NCI-H460 (cell line): ENCODE measurements at places on chromosomes 6 and 20. TPM values are rescaled to one million over a fixed set of nuclear protein-coding genes. Genes with fewer than 3 reads are reported as not detected.
A peak's percentile ranks its signal among the peaks of the same experiment; 100 is the strongest.

- no peak for DNase-seq
Measured at GRCh38 chr20:6388671-6389197, 265.9 kb upstream of the FERMT1 start.

- DNase-seq, result no peak
Measured at GRCh38 chr20:50271176-50271575, 80.5 kb downstream of the CEBPB start.

GRCh38 chr20:52049001-52049731, 142.4 kb downstream of the ZFP64 start:
- no peak for DNase-seq

DNA sequence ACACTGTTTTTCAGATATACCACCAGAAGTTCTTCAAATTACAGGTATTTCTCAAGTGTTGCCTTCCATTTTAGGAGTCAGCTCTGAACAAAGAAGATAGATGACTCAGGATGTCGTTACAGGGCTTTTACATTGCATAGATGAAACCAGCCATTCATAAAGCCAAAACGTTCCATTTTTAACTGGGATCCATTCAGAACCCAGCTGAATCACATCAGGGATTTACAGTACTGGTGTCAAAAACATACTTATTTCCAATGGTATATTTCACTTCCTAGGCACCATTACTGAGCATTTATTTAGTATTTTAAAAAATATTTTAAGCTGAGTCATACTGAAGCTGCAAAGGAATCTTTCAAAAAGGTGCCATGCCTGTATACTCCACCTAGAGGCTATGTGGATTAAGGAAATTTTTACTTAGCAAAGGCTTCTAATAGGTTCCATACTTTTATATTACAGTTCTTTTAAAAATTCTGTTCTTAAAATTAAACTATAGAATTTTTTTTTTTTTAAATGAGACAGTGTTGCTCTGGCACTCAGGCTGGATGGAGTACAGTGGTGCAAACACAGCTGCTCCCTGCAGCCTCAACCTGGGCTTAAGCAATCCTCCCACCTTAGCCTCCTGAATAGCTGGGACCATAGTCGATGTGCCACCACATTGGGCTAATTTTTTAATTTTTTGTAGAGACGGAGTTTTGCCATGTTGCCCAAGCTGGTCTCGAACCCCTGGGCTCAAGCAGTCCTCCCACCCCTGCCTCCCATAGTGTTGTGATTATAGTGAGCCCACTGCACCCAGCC, 2.6 kb downstream of the ASF1A start:
- peak; percentile 59 for DNase-seq

DNA sequence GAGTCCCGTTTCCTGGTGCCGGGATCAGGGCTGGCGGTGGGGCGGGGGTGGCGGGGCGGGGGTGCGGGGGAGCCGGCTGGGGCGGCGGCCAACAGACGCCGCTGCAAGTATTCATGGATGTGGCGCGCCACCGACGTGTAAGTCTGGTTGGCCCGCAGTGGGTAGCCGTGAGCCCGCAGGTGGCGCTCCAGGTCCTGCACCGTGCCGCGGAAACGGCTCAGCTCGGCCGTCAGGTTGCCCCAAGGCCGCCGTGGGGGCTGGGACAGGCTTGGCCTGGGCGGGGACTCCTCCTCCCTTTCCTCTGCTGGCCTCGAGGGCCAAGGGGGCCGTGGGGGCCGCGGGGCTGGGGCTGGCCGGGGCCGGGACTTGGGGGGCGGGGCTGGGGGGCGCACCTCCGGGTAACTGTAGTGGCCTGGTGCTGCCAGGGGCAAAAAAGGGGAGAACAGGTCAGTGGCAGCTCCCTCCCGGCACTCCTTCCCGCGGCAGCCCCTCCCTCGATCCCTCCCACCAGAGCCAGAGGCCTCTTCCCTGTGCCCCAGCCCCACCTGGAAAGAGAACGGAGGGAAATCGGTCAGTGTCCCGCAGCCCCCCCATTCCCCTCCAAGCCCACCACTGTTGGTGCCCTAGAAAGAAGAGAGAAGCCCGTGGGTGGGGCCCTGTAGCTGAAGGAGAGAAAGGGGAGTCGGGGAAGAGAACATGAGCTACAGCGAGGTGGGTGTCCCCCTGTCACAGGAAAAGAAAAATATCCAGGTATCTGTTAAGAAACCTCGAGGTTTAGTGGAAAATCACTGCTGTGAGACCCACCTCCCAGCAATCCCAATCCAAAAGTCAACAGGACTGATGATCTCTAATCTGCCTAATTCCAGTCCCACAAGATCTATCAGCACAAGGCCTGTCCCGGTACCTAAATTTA, 21.3 kb downstream of the TNXB start:
- DNase-seq, result peak; percentile 68

GRCh38 chr6:28002161-28002560, 45.1 kb downstream of the OR2B6 start:
- DNase-seq, result no peak

- DNase-seq, result no peak
Measured at GRCh38 chr6:81067057-81067456, 685.4 kb downstream of the TENT5A start.

- DNase-seq, result no peak
Measured at GRCh38 chr20:575230-575629, 31.6 kb upstream of the CSNK2A1 start.

DNA sequence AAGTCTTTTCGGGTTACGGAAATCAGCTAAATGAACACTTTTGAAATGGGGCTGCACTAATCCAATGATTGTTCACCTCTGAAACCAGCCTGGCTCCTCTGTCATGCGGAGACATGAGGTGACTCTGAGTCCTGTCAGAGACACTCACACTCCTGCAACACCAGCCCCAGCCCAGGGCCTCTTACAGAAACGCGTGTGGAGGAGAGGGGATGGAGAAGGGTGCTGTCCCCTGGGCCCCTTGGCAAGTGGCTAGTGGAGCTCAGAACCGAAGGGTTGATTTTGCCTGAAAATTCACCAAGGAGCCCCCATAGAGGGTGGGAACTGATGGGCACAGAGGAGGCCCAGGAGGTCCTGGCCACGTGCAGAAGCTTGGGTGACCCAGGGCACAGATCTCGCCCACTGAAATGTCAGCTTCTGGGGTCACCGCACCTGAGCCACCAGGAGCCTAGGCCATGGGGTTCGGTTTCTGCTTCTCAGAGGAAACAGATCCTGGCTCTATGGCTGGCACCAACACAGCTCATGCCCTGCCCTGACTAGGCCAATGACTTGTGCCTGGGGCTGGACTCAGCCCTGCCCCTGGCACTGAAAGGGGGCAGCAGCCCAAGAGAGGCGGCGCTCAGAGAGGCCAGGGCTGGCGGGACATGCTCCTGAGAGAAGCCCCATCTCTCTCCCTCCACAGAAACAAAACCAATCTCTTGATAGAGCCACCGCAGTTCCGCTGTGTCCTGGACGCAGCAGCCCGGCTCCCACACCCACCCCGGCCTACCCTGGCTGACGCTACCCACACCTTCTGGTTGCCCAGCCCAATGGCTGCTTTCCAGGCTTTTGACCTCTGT, 144.7 kb downstream of the ERMARD start:
- no peak for DNase-seq

DNA sequence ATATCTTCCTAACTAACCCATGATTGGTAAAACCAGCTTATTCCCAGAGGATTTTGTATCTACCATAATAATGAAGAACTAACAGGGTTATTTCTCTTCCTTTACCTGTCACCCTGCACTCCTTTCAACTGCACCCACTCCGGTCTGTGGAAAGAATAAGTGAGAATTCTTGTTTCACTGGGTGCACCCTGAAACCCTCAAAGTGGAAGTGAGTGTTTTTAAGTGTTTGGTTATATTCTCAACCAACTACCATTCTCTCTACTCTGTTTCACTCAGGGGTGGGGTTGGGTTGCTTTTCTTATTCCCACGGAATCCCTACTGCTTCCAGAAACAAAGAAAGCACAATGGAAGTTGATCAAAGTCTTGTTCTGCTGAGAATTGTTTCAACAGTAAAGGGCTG, 42.6 kb upstream of the KHDRBS2 start:
- no peak for DNase-seq

DNA sequence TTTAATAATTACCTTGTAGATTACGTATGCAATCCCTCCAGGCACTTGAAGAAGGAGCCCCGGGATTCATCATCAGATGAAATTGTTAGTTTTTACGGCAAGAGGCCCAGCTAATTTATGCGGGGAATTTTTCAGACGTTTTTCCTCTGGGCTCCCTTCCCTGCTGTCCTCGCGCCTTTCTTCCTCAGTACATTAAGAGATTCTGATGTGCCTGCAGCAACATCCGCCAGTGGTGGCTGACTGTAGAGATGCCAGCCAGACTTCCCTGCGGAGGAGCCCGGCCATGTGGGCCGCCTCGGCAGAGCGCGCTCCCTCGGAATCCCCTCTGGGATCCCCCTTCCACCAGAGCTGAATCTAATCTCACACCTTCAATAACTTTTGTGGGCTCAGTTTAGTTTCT, 46.4 kb upstream of the POU3F2 start:
- no peak for DNase-seq

- DNase-seq, result no peak
Measured at GRCh38 chr6:127177030-127177922, 58.8 kb downstream of the RSPO3 start.

GRCh38 chr6:35728683-35729678, 7.9 kb upstream of the ARMC12 start:
- no peak for DNase-seq

- DNase-seq, result no peak
Measured at GRCh38 chr6:35436071-35436857, 15.9 kb upstream of the FANCE start.

GRCh38 chr6:110526726-110527125, 50.3 kb upstream of the SLC22A16 start:
- no peak for DNase-seq

GRCh38 chr6:70764706-70765105, 97.0 kb downstream of the SMAP1 start:
- DNase-seq, result no peak

- no peak for DNase-seq
Measured at GRCh38 chr6:32393665-32394420, 13.1 kb downstream of the BTNL2 start.

DNA sequence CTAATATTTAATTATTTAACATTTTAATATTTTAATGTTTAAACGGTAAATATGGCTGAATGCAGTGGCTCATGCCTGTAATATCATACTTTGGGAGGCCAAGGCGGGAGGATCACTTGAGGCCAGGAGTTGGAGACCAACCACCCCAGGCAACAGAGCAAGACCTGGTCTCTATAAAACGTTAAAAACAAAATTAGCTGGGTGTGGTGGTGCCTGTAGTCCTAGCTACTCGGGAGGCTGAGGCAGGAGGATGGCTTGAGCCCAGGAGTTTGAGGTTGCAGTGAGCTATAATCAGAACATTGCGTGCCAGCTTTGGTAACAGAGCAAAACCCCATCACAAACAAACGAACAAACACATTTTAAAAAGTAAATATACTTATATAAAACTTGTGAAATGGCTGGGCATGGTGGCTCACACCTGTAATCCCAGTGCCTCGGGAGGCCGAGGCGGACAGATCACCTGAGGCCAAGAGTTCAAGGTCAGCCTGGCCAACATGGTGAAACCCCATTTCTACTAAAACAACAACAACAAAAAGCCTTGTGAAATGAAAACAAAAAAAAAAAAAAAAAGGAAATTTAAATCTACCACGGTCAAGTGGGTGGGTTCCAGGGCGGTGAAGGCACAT, 8.2 kb downstream of the SRXN1 start:
- no peak for DNase-seq

DNA sequence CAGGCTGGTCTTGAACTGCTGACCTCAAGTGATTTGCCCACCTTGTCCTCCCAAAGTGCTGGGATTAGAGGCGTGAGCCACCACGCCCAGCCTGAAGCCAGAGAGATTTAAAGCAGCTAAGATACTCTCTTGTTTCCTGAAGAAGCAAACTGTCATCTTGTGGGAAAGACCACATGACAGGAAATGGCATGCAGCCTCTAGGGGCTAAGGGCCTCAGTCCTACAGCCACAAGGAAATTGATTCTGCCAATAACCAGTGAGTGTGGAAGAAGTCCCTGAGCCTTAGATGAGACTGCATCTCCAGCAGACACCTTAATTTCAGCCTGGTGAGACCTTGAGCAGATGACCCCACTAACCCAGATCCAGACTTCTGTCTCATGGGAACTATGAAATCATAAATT, 40.9 kb downstream of the KIZ start:
- DNase-seq, result no peak

DNA sequence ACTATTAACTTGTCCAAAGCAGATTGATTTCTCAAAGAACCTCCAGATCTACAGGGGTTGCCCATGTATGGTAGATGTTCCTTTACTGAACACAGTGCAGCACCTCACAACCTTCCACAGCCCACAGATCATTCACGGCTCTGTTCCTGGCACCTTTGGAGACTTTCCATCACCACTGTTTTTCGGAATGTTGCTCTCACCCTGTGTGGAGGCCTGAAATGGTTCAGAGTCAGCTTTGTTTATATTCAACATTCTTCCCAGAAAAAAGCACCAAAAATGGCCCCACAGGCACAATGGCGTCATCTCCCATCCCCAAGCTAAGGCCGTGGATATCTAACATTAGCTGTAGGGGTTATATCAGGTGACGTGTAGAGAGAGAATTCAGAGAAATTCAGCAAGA, 74.7 kb downstream of the DHX35 start:
- DNase-seq, result no peak

DNA sequence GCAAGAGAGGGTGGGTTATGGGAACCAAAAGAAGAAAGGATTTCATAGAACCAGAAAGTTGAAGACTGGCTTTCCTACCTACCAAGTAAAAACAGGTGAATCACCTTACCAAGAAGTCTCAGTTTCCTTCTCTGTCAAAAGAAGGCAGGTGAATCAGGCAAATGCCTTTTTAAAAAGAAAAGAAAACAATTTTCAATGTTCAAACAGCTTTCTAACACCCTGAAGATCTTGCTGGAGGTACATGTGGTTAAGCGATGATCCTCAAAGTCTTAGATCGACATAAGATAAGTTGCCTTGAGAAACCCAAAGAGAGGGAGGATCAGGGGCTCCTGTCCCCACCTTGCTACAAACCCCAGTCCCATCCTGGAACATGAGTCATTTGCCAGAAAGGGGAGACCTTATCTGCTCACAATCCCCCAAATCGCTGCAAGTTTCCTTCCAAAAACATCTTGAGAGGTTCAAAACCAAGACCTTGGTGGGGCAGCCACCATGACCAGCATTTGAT, 71.6 kb downstream of the NFATC2 start:
- no peak for DNase-seq

GRCh38 chr6:121932076-121932991, 467.1 kb upstream of the HSF2 start:
- DNase-seq, result no peak

The MRPL18 gene
- 93.0 and 104 TPM in 2 replicates for total RNA-seq

The C6orf15 gene
- total RNA-seq, result not detected in 2 replicates

The SYCP2 gene
- 1.3 and 2.6 TPM in 2 replicates for total RNA-seq

The TCF21 gene
- not detected in 2 replicates for total RNA-seq

The MYCT1 gene
- 0.14 TPM in 1 of 2 replicates, not detected in the other for total RNA-seq

The EPPIN gene
- not detected in 2 replicates for total RNA-seq

The NMBR gene
- not detected in 2 replicates for total RNA-seq

The GJA10 gene
- total RNA-seq, result not detected in 2 replicates

The CLIC5 gene
- not detected in 2 replicates for total RNA-seq

The SPACA1 gene
- not detected in 2 replicates for total RNA-seq

The TRERF1 gene
- total RNA-seq, result 2.1 and 2.8 TPM in 2 replicates

The RAB32 gene
- 41.9 and 48.5 TPM in 2 replicates for total RNA-seq
